ENCODE measurements at places on chromosomes 12 and 14.

- peak; percentile 93 for DNase-seq
These were observed 27.8 kb upstream of the GPR132 start for GRCh38 chr14:105093038-105093430.

DNA sequence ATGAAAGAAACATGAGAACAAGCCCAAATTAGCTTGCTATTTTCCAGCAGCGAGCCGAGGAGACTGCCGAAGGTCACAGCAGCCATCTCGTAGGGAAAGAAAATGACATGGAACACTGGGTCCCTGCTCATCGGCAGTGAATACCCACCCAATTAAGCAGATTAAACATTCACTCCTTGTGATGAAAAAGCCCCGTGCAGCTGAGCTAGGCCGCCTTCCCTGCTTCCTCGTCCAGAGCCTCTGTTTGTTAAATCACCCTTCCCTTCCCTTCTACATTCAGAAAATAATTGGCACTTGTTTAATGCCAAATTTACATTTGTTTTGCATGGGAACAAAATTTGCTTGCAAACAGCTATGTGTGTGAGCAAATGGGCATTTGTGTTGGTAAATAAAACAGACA, 342.5 kb downstream of the RMST start:
- DNase-seq: no peak

GRCh38 chr12:59056966-59057365, 136.7 kb upstream of the LRIG3 start:
- DNase-seq: no peak

DNA sequence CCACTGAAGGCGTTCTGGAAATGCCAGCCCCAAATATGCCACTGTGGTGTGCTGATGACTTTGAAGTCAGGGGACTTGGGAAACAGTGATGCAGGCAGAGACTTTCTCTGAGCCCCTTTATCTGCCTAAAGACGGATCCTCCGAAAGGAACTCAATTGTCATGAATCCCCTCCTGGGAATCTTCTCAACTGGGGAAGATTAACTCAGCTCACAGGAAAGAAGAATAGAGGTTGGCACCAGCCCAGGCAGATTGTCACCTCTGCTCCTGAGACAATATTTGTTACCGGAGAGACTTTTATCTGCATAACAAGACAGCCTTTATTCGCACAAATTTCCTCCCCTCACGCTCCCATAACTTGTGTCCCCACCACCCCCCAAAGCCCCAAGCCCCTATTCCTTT, 414.4 kb downstream of the FUT8 start:
- DNase-seq: no peak

DNA sequence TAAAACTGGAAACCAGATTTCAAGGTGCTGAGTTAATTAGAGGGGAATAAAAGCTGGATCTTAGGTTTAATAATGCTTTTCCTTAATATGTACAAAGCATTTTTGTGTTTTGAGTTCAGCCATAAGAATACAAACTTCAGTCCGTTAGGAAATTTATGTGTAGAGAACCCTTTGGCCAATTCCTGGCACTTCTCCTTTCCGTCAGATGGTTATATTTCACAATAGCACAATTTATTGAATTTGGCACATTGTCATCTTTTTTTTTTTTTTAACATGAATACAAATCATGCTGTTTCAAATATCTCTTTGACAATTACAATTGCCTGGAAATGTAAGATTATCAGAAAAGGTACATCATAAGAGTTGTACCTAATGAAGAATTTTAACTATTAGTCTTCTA, 56.2 kb upstream of the DDHD1 start:
- DNase-seq: no peak

DNA sequence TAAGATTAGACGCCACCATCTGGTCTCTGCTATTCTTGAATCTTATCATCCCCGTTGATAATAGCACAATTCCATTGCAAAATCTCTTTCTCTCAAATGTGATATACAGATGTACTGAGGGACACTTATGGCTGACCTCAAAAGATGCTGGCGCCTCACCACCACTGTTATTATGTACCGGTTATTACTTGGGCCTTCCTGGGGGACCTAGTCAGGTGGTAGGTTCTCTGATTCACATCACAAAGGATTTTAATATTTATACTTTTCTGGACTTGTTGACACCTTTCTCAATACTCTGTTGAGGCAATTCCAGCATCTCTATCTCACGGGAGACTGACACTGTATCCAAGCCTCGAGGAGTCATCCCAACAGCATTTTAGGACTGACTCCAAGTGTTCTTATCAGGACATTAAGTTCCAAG, 21.3 kb upstream of the FAM234B start:
- DNase-seq: no peak

DNA sequence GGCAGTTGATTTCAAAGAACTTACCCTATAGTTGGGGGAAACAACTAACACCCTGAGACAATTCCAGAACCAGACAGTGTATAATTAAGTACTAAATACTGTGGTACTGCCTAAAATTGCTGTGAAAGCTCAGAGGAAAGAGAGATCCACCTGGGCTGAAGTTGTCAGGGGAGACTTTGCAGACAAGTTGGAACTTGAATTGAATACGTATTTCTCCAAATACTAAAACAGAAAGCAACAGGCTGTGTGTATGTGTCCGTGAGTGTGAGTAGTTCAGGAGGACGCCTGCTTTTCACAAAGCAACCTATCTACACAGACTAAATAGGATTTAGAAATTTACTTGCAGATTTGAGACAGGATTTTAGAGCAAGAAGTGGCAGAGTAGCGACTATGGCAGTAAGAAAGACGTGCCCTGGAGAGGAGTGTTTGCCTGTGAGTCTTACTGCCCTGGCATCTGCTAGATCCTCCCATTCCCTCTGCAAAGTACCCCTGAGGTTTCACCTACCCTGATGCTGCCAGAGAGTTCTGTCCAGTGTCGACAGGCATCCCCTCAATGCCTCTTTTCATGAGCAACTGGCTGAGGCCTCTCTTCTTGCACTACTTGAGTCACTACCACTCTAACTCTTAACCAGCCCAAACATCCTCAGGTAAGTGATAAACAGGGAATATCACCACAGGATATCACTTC, 37.4 kb upstream of the BMP4 start:
- no peak for DNase-seq

DNA sequence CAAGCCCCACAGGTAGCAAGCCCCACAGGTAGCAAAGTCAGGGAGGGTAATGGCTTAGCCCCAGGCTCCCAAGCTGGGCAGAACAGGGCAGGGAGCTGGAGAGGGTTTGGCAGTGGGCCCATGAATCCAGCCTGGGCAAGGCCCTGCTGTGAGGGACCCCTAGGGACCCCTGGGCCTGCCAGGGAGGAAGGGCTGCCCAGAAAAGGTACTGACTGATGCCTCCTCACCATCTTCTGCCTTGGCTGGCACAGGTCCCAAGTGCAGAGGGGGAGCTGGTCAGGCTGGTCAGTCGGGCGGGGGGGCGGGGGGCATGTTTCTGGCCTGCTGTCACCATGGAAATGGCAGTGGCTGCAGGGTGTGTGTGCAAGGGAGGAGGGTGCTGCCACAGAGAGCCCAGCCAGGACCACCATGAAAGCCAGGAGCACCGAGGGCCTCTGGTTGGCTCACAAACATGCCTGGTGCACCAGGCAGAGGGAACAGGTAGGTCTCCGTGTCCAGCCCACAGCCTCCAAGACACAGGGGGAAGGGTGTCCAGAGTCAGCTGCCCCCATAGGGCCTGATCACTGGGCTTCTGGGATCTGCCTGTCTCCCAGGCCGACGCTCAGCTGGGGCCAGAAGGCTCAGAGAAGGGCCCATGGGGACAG, 1.5 kb upstream of the CRIP2 start:
- DNase-seq: no peak

DNA sequence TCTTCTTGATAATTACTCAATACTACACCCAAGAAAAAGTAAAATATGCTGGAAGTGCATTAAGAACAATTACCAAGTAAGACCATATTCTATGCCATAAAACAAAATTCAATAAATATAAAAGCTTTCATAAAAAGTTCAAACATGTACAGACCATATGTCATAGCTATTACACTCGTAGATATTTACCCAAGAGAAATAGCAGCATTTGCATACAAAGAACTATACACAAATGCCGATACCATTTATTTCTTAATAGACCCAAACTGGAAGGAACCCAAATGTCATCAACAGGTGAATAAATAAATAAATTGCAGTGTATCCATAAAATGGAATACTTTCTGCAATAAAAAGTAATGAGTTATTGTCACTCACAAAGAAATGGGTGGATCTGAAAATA, 78.3 kb upstream of the SLC16A7 start:
- no peak for DNase-seq

GRCh38 chr12:64670019-64670418, 59.7 kb downstream of the RASSF3 start:
- DNase-seq: peak; percentile 67

Data from activated CD4-positive, alpha-beta T cell treated with anti-CD3 and anti-CD28 coated beads, Interleukin-2, amount 10 ng/mL, durations not matched to agents 24 days and 14 days (primary cell).